ENCODE measurements at places on chromosomes 3 and 15. TPM values are rescaled to one million over a fixed set of nuclear protein-coding genes. Genes with fewer than 3 reads are reported as not detected.

The EFCAB12 gene
- 0.50 TPM for total RNA-seq

- H3K36me3 ChIP-seq, result peaks cover 84% of the 10 kb centered on the region
- no peak overlapping the region for H3K4me3 ChIP-seq
- H3K27me3 ChIP-seq, result no peaks in the 10 kb centered on the region
- DNase-seq, result no peak
These were observed 3.9 kb upstream of the MUSTN1 start for GRCh38 chr3:52838561-52839267.

DNA sequence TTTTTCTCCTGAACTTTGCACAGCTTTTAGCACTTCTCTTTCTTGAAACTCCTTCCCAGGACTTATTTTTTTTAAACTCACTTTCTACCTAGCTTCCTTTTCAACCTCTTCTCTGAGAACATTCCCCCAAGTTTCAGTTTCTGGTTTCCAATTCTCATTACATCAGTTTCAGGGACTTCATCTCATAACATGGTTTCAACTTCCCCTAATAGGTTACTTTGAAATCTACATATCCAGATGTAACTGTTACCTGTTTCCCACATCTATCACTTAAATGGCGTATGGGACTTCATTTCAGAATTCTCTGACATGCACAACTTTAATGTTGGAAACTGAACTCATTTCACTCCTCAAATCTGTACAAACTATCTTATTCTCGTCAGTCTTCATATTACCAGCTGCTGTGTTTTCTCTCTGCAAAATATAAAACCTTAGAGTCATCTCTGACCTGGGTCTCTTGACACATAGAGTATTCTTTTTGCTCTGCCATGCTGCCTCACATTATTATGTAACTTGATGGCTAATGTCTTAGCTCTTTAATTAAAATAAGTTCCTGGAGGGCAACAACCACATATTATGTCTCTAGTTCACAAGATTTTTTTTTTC, 58.4 kb downstream of the NME9 start:
- no peak overlapping the region for H3K4me3 ChIP-seq
- no peak overlapping the region for H3K27ac ChIP-seq
- H3K4me1 ChIP-seq, result no peaks in the 10 kb centered on the region
- no peak for DNase-seq

- no peak overlapping the region for H3K27ac ChIP-seq
- H3K27me3 ChIP-seq, result no peaks in the 10 kb centered on the region
- H3K4me3 ChIP-seq, result no peak overlapping the region
- no peak for DNase-seq
- H3K4me1 ChIP-seq, result peaks cover 28% of the 10 kb centered on the region
These were observed 2.7 kb upstream of the AMOTL2 start for GRCh38 chr3:134376786-134377426.

- no peaks in the 10 kb centered on the region for H3K36me3 ChIP-seq
- H3K27ac ChIP-seq, result no peak overlapping the region
- H3K4me1 ChIP-seq, result peaks cover 46% of the 10 kb centered on the region
- no peak overlapping the region for H3K4me3 ChIP-seq
- DNase-seq, result no peak
- no peaks in the 10 kb centered on the region for H3K27me3 ChIP-seq
These were observed 197.4 kb upstream of the RGMA start for GRCh38 chr15:93286446-93286845.

DNA sequence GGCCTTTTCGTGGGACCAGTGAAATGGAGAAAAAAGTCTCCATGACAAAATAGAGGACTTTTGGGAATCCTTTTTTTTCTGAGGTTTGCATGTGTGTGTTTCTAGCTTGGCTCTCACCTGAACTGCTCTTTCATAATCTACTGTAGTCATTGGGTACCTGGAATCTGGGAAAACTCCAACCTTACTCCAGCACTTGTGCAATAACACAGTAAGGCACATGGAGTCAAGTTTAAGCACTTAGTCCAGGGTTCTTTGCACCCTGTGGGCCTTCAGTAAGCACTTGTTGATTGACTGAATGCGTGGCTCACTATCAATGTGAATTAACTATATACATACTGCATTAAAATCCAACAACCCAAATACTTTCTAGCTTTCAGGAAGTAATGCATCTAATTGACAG, 299.5 kb downstream of the ZBTB20 start:
- no peaks in the 10 kb centered on the region for H3K36me3 ChIP-seq
- H3K27me3 ChIP-seq, result no peaks in the 10 kb centered on the region
- peaks cover 4% of the 10 kb centered on the region for H3K4me1 ChIP-seq
- DNase-seq, result no peak

GRCh38 chr15:78574944-78575343, 9.6 kb downstream of the CHRNA5 start:
- H3K36me3 ChIP-seq, result no peaks in the 10 kb centered on the region
- H3K4me3 ChIP-seq, result no peak overlapping the region
- H3K27me3 ChIP-seq, result no peaks in the 10 kb centered on the region

DNA sequence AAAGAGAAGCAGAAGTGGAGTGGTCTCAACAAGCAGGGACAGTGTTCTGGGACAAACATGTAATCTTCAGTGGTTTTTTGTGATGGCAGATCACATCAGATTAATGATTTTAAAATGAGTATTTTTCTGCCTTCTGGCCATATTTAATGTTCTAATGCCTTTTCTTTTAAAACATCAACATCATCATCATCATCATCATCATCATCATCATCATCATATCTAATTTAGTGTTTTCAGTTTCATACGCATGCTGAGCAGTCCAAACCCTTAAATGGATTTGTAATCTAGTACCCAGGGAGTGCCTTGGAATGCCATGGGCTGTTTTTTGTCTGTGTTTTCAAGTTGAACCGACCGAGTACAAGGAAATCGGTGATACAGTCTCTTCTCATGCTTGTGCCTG, 68.9 kb downstream of the CACNA2D3 start:
- H3K27me3 ChIP-seq, result no peaks in the 10 kb centered on the region
- no peaks in the 10 kb centered on the region for H3K36me3 ChIP-seq
- H3K4me3 ChIP-seq, result no peak overlapping the region
- H3K4me1 ChIP-seq, result peaks cover 3% of the 10 kb centered on the region
- no peak overlapping the region for H3K27ac ChIP-seq

DNA sequence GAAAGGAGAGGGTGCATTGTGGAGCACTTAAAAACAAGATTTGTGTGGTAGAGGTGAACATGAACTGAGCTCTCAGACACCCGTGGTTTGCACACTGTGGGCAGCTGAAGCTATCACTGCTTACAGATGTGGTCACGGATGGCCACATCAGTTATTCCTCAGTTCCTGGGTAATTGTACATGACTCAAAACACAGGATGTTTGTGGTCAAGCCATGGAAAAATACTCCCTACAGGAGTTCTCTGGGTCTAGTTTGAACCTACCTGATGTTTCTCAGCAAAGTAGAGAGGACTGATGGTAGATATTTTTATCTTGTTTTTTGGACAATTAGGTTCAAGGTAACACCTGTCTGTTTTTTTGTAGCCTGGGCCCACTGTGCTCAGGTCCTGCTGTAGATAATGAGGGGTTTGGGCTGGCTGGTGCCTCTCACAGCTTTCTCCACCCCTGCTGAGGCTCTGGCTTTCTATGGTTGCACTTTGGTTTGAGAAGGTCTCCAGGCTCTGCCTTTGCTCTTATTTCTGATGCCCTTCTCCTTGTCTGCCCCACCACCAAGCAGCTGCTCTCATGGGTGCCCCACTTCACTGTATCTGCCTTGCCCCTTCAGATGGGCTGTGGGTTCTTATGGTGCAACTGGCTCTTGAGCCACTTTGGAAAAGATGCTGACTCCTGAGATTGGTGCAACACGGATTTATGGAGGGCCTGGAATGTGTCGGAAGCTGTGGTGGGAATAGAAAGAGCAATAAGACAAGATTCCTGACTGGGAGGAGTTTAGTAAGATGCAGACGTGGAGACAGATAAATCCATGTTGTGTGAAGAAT, 40.1 kb downstream of the CDCP1 start:
- H3K36me3 ChIP-seq, result no peaks in the 10 kb centered on the region
- H3K27ac ChIP-seq, result no peak overlapping the region
- no peak overlapping the region for H3K4me3 ChIP-seq
- no peaks in the 10 kb centered on the region for H3K4me1 ChIP-seq
- no peak for DNase-seq

GRCh38 chr3:194296454-194297263, 54.5 kb downstream of the CPN2 start:
- peaks cover 27% of the 10 kb centered on the region for H3K4me1 ChIP-seq
- DNase-seq, result peak; percentile 81
- H3K4me3 ChIP-seq, result peak overlapping the region; percentile 45
- peaks cover 6% of the 10 kb centered on the region for H3K27me3 ChIP-seq
- H3K27ac ChIP-seq, result peak overlapping the region; percentile 8

DNA sequence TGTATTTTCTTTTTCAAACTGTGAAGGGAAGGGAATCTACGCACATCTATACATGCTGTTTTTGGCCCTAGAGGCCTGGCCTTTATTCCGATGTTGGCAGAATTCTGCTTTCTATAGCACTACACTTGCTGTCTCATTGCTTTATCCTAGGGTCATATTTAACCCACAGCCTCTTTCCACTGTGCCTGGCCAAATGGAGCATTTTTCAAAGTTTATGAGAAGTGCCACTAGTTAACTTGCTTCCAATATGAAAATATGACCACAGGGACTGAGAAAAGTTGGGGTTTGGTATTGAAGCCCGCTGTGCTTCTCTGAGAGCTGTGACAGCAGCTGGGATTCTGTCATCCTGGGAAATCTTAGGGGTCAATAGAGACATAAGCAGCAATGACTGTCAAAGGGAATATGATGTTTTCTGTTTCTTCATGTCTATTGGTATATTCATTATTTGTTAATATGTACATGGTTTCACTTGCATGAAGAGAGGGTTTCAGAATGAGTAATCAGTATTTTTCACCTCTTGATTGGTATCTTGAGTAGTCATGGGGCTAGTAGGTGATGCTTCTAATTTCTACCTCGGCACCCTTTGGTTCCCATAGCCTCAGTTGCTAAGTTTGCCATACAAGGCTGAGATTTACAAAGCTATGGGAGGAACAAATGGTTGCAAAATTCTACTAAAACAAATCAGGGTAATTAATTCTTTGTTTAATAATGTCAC, 275.8 kb upstream of the RBMS3 start:
- DNase-seq, result no peak
- H3K4me1 ChIP-seq, result no peaks in the 10 kb centered on the region
- no peak overlapping the region for H3K4me3 ChIP-seq
- H3K36me3 ChIP-seq, result no peaks in the 10 kb centered on the region
- H3K27me3 ChIP-seq, result no peaks in the 10 kb centered on the region

GRCh38 chr3:146159037-146159436, 1.9 kb downstream of the PLOD2 start:
- no peaks in the 10 kb centered on the region for H3K27me3 ChIP-seq
- peak overlapping the region; percentile 96 for H3K27ac ChIP-seq
- H3K36me3 ChIP-seq, result no peaks in the 10 kb centered on the region
- no peak for DNase-seq
- peaks cover 8% of the 10 kb centered on the region for H3K4me1 ChIP-seq

DNA sequence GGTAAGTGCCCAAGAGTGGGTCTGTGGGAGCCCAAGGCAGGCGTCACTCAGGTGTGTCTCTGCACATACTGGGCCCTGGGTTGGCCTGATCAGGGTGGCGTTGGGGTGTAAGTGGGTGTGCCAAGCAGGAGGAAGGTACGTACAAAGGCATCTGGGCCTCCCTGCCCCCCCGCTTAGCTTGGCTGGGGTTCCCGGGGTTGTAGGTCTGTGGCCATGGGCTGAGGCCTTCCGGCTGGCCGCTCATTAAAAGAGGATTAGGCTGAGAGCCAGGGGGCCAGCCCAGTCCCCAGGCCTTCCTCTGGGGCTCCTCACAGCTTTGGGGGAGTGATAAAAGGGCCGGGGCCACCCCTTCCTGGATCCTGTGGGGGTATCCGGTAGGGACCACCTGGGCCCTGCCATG, 13.3 kb downstream of the SEMA3F start:
- H3K4me1 ChIP-seq, result peaks cover 68% of the 10 kb centered on the region
- no peaks in the 10 kb centered on the region for H3K27me3 ChIP-seq
- DNase-seq, result no peak
- peaks cover 47% of the 10 kb centered on the region for H3K36me3 ChIP-seq
- H3K4me3 ChIP-seq, result no peak overlapping the region
- no peak overlapping the region for H3K27ac ChIP-seq

DNA sequence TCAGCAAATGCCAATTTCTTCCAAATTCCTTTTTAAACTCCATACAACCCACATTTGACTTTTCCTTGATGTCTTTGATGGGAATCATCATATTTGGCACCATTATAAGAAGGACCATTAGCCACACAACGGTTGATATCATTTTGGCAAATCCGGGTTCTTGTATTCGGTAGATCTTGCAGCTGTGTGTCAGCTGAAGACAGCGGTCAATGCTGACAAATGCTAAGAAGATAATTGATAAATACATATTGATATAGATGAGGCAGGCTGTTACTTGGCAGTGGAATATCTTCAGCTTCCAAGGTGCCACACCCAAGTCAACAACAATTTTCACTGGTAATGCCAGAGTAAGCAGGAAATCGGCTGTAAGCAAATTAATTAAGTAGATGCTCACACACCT, 4.2 kb downstream of the GPR171 start:
- no peak overlapping the region for H3K4me3 ChIP-seq
- H3K27ac ChIP-seq, result no peak overlapping the region

DNA sequence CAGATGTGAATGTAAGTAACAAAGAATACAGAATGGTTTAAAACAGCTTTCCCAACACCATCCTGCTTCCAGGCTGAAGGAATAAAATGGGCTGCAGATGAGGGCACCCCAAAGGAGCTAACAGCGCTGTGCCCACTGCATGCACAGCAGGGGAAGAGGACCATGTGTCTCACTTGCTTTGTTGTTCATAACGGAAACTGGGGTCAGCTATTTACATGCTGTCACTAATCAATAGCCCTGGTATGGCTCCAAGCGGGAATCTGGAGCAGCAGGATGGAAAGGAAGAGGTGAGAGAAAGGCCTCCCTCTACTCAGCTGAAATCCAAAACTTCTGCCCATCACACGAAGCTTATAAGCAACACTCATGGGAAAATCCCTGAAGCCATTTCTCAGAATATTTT, 67.4 kb downstream of the TBC1D2B start:
- H3K36me3 ChIP-seq, result peaks cover 37% of the 10 kb centered on the region
- peaks cover 29% of the 10 kb centered on the region for H3K4me1 ChIP-seq
- H3K4me3 ChIP-seq, result no peak overlapping the region
- no peaks in the 10 kb centered on the region for H3K27me3 ChIP-seq
- no peak for DNase-seq
- H3K27ac ChIP-seq, result no peak overlapping the region

DNA sequence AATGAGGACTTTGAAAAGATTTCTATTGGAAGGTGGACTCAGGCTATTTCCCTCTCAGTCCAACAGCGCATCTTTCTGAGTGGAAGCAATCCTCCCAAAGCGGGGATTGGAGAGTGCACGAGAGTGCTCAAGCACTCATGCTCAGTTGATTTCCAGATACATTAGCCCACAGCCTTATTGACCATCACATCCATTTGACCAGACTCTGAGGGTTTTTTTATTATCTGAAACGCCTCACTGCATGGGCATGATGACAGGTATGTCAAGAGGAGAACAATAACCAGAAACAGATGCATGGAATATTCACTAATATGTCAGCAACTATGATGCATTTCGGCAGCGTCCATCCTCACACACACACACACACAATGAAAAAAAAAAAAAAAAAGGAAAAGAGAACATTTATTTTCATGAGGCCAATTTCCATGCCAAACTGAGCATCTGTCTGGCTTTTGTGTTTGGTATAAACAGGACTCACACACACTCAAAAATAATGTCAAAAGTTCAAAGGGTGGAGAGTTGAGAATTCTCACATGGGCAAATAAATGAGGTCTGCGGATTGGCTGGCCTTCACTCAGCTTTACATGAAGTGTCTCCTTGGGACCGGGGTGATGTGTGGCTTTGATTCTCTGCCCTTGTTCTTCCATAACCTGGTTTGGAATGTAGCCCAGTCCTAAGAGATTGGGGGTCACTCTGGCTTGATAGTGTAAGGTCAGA, 371.6 kb downstream of the MCTP2 start:
- no peaks in the 10 kb centered on the region for H3K4me1 ChIP-seq
- no peaks in the 10 kb centered on the region for H3K27me3 ChIP-seq
- H3K4me3 ChIP-seq, result no peak overlapping the region
- no peak for DNase-seq
- no peaks in the 10 kb centered on the region for H3K36me3 ChIP-seq

All from spinal cord (tissue), 10 donors.